ENCODE measurements at places on chromosomes 3 and 15.

- no peak for DNase-seq
Measured at GRCh38 chr3:19702416-19703078, 231.5 kb downstream of the EFHB start.

DNA sequence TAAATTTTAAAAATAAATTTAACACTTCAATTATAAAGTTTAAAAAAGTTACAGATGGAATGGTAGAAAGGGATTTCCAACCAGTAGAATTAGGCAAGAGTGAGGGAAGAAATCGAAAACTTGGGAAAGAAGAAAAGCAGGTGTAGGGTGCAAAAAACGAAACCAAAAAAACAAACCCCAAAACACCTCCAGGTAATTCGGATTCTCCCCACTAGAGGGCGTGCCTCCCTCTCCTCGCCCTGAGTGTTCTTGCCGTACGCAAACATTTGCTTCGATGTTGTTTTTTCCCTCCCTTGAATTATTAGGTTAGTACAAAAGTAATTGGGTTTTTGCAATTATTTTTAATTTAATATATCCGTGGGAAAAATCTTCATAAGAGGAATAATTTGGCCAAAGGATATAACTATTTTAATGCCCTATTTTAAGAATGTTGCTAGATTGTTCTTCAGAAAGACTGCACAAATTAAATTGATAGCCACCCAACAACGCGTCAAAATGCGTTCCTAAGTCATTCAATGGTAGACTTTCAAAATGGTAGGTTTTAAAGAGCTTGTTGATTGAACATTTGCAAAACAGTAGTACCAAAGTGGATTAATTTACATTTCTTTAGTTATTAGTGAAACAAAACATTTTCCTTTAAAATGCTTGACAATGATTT is 63.7 kb downstream of the SLC30A4 start:
- peak; percentile 27 for DNase-seq

- no peak for DNase-seq
Measured at GRCh38 chr15:29690765-29691475, 131.3 kb downstream of the TJP1 start.

- DNase-seq = no peak
Measured at GRCh38 chr3:133938770-133939462, 43.2 kb upstream of the RAB6B start.

GRCh38 chr3:13557926-13558325 is 9.0 kb downstream of the FBLN2 start:
- no peak for DNase-seq

GRCh38 chr3:81726132-81726531 is 35.3 kb downstream of the GBE1 start:
- no peak for DNase-seq

GRCh38 chr3:16534640-16535262 is 21.3 kb upstream of the RFTN1 start:
- DNase-seq = no peak

DNA sequence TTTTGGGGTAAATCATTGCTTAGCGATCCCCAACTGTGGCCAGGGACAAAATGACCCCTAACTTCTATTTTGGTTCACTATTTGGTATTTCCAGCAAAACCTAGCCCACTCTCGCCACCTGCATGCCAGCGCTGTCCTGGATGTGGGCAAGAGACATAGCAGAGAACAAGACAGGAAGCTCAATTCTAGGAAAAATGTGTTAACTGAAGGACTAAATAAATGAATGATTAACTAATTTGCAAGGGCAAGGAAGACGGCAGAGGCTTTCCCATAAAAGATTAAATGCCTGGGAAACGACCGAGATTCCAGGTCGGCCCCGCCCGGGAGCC is 408 bp downstream of the NICN1 start:
- DNase-seq = no peak

GRCh38 chr3:102182162-102182561 is 252.7 kb upstream of the ZPLD1 start:
- no peak for DNase-seq

GRCh38 chr3:157865352-157866000 is 240.7 kb downstream of the SHOX2 start:
- no peak for DNase-seq

Measured in foreskin melanocyte (primary cell).